ENCODE measurements at places on chromosomes 3 and 15.

GRCh38 chr15:41965441-41966413 lies 6.6 kb downstream of the EHD4 start:
- H3K4me1 ChIP-seq, result peaks cover 4% of the 10 kb centered on the region
- H3K36me3 ChIP-seq, result no peaks in the 10 kb centered on the region
- no peak overlapping the region for H3K4me3 ChIP-seq
- no peaks in the 10 kb centered on the region for H3K27me3 ChIP-seq
- no peak for DNase-seq

DNA sequence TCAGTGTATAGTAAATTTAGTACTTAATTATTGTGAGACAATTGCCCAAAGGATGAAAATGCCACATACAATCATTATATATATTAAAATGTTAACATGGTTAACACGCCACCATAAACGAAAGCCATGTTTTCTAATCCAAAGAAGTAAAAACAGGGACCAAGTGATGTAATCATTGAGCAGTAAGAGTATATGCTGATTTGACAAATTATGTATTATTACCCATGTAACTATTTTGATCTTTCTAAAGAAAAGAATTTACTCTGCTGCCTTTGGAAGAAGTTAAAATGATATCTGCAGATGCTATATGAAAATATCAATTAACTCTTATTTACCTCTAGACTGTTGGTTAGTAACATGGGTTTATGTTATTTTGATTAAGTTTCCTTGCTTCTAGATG lies 150.2 kb downstream of the NAALADL2 start:
- DNase-seq, result no peak
- H3K36me3 ChIP-seq, result no peaks in the 10 kb centered on the region
- no peaks in the 10 kb centered on the region for H3K27me3 ChIP-seq
- no peak overlapping the region for H3K4me3 ChIP-seq

DNA sequence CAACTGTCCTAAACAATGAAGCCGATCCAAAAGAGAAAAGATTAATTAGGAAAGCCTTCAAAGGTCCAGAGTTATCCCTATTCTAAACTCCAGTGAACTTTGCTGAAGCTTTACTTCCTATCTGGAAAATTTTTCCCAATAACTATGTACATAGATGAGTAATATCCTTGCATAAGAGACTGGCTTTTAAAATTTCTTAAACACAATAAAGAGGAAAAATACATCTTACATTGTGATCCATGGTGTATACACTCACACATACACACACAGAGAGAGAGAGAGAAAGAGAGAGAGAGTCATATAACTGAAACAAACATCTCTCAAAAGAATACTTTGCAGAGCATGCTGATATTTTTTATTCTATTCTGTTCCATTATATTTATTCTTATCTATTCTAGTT lies 20.0 kb downstream of the SPTSSB start:
- H3K27me3 ChIP-seq, result no peaks in the 10 kb centered on the region
- H3K4me3 ChIP-seq, result no peak overlapping the region
- DNase-seq, result no peak
- H3K27ac ChIP-seq, result no peak overlapping the region
- H3K36me3 ChIP-seq, result peaks cover 3% of the 10 kb centered on the region

GRCh38 chr3:169694117-169694516 lies 30.6 kb upstream of the MECOM start:
- no peak overlapping the region for H3K27ac ChIP-seq
- no peaks in the 10 kb centered on the region for H3K36me3 ChIP-seq
- H3K4me1 ChIP-seq, result no peaks in the 10 kb centered on the region
- no peak for DNase-seq
- H3K4me3 ChIP-seq, result no peak overlapping the region

DNA sequence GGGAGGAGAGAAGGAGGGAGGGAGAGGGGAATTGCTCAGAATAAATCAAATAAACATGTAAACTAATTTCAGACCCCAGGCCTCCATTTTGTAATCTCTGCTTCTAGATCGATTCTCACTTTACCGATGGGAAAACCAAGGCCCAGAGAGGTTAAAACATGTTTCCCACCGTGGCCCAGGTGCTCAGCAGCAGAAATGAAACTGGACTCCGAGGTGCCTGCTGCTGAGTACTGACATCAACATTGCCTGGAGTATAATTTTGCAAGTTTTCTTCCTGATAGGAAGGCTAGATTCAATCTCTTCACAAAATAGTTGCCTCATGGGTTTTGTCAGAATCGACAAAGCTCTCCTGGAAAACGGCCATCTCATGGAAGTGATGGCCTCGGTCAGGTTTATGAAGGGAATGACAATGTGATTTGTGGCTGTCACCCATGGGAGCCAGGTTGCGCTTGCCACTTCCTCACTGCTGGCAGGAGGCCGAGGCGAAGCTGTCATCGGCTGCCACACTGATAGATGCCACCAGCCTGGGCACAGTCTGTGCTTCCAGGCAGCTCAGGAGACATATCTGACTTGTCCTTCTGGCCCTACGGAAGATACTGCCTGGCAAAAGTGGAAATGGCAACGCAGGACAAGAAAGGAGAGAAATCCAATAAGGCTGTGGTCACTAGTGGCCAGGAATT lies 133.1 kb upstream of the LRRN1 start:
- H3K27ac ChIP-seq, result no peak overlapping the region
- no peak for DNase-seq
- H3K27me3 ChIP-seq, result no peaks in the 10 kb centered on the region
- no peaks in the 10 kb centered on the region for H3K36me3 ChIP-seq
